Kidney (tissue), 22 donors: ENCODE measurements at places on chromosomes 3 and 15. TPM values are rescaled to one million over a fixed set of nuclear protein-coding genes. Genes with fewer than 3 reads are reported as not detected.

- no peak overlapping the region for H3K4me3 ChIP-seq
- DNase-seq, result no peak
- no peaks in the 10 kb centered on the region for H3K27me3 ChIP-seq
- no peak overlapping the region for H3K27ac ChIP-seq
- H3K36me3 ChIP-seq, result no peaks in the 10 kb centered on the region
Observed at GRCh38 chr3:69712269-69712668, 27.0 kb upstream of the MITF start.

- H3K4me1 ChIP-seq, result peaks cover 11% of the 10 kb centered on the region
- H3K27ac ChIP-seq, result no peak overlapping the region
- H3K36me3 ChIP-seq, result no peaks in the 10 kb centered on the region
Observed at GRCh38 chr3:72336821-72337479, 511.3 kb downstream of the SHQ1 start.

DNA sequence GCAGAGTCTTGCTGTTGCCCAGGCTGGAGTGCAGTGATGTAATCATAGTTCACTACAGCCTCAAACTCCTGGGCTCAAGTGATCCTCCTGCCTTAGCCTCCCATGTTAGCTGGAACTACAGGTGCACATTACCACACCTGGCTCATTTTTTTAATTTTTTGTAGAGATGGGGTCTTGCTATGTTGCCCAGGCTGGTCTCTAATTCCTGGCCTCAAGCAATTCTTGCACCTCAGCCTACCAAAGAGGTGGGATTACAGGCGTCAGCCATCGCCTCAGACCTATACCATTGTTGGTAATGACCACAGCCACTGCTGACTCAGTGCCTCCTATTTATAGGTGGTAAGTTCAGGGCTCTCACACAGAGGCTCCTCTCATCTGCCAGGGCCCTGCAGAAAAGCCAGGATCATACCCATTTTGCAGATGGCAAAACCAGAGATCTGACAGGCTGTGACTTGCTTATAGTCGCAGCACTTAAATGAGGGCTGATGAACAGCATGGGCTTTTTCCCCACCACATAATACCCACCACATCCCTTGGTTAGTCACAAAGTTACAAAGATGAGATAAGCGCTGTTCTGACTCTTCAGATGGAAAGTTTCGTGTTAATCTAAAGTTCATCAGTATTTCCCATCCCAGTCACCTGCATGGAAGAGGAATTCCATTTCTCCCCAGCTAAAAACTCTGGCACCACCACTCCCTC, 21.8 kb upstream of the SPATA12 start:
- H3K4me1 ChIP-seq, result no peaks in the 10 kb centered on the region
- H3K36me3 ChIP-seq, result no peaks in the 10 kb centered on the region
- DNase-seq, result no peak
- H3K27me3 ChIP-seq, result no peaks in the 10 kb centered on the region

- no peak overlapping the region for H3K4me3 ChIP-seq
- H3K27ac ChIP-seq, result no peak overlapping the region
- no peaks in the 10 kb centered on the region for H3K27me3 ChIP-seq
Observed at GRCh38 chr3:129756871-129757270, 136.6 kb downstream of the TMCC1 start.

GRCh38 chr15:72044956-72045355, 73.0 kb downstream of the MYO9A start:
- no peaks in the 10 kb centered on the region for H3K36me3 ChIP-seq
- no peaks in the 10 kb centered on the region for H3K4me1 ChIP-seq
- no peaks in the 10 kb centered on the region for H3K27me3 ChIP-seq
- no peak overlapping the region for H3K4me3 ChIP-seq

DNA sequence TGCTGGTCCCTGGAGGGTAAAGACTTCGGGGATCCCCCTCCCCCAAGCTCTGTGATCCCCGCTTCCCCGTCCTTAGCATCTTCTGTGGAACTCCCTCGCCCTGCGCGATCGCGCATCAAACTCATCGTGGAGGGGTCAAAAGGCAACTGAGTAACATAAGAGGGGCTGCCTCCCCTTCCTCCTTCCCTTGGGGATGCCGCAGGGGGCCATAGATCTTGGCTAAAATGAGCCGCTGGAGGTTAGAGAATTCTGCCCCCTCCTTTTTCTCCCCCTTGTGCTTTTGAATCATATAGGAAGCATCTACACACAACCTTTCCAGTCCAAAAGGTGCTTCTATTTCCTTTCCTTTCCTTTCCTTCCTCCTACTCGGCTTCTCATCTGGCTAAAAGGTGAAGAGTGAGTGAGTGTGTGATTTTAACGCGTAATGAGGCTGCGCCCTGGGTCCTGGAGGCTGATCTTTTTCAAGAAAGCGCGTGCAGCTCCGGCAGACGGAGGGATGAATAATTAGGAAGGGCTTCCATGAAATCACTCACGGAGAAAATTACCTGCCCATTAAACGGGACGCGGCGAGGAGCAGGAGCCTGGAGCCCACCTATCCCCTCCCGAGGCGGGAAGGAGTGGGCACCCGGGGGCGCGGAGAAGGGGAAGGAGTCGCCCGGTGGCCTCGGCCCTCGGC, 831 bp upstream of the ROBO2 start:
- peak overlapping the region; percentile 48 for H3K4me3 ChIP-seq
- H3K27me3 ChIP-seq, result no peaks in the 10 kb centered on the region
- no peaks in the 10 kb centered on the region for H3K36me3 ChIP-seq
- DNase-seq, result no peak
- no peak overlapping the region for H3K27ac ChIP-seq

DNA sequence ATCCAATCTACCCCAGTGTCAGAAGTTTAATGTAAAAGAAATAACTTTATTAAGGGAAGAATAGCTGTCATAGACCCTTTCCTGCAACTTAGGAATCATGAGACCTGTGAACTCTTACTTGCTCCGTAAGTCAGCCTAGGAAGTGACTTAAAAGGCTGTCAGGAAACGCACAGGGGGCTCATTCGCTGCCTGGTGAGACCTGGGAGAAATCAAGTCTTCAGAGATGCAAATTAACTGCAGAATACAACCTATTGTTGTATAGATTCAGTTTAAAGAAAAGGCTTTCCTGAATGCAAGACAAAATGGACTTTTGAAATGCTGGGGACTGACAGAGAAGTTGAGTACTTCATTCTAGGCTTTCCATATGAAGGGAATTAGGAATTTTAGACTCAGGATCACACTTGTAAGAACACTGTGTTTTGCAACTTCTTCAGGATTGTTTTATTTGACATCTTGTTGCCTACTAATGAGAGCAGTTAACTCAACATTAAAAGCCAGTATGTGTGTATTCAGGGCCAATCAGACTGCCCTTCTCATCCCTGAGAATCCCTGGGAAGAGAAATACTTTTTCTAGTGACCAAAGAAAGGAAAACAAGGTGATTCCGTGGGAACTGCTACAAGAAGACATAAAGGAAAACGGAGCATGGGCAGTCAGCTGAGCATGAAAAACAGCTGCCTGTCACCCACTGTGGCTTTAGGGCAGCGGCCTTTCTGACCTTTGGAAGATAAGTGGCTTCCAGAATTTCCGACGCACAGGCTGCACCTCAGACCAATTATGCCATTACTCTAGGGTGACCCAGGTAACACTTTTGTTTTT, 18.5 kb upstream of the DPPA4 start:
- no peak overlapping the region for H3K4me3 ChIP-seq
- H3K36me3 ChIP-seq, result no peaks in the 10 kb centered on the region
- H3K27me3 ChIP-seq, result no peaks in the 10 kb centered on the region
- peak; percentile 40 for DNase-seq
- no peak overlapping the region for H3K27ac ChIP-seq

DNA sequence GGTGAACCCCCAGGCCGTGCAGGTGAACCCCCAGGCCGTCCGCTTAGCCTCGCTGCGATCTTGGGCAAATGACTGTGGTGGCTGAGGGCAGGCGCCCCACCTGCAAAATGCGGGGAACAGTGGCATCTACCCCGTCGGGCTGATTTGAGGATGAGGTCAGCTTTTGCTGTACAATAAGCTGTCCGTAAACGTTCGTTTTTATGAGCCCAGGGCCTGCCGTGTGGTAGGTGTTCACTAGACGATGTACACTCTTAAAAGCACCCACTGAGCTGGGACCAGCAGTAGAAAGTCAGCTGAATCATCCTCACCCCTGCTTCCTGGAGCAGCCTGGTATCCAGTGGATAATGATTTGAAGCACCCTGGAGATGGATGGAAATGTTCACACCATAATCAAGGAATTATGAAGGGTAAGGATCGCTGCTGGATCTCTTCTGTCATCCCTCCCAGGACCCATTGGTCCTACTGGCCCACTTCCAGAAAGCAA, 943 bp upstream of the PCSK6 start:
- H3K4me3 ChIP-seq, result no peak overlapping the region
- no peak overlapping the region for H3K27ac ChIP-seq
- H3K27me3 ChIP-seq, result peaks cover 6% of the 10 kb centered on the region
- no peaks in the 10 kb centered on the region for H3K36me3 ChIP-seq

DNA sequence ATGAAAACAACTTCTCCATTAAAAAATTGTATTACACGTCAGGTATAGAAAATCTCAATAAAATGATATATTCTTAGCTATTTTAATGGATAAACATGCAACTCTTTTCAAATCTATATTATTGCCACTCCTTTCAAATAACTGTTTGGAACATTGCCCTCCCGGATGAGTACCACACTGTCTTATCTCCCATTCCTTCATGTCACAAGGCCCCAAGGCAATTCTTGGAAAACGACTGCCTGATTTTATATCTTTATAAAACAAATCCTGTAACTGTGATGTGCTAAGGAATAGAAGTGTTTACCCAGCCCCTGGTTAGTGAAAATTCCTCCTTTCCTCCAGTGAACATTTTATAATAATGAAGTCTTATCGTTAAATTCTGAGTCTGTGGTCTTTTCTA, 6.2 kb upstream of the ZNF619 start:
- H3K27me3 ChIP-seq, result no peaks in the 10 kb centered on the region
- H3K27ac ChIP-seq, result no peak overlapping the region
- H3K36me3 ChIP-seq, result peaks cover 5% of the 10 kb centered on the region
- DNase-seq, result no peak
- no peaks in the 10 kb centered on the region for H3K4me1 ChIP-seq

CCDC80 gene
- 12.0 TPM for polyA plus RNA-seq

UROC1 gene
- polyA plus RNA-seq, result not detected

PTH1R gene
- polyA plus RNA-seq, result 1,885 TPM

CRABP1 gene
- polyA plus RNA-seq, result 61.0 TPM

GRCh38 chr3:17092583-17092933, 207.8 kb downstream of the PLCL2 start:
- H3K27me3 ChIP-seq, result no peaks in the 10 kb centered on the region
- H3K27ac ChIP-seq, result no peak overlapping the region

A4GNT gene
- polyA plus RNA-seq, result not detected
